ENCODE measurements at places on chromosomes 6 and 20.

DNA sequence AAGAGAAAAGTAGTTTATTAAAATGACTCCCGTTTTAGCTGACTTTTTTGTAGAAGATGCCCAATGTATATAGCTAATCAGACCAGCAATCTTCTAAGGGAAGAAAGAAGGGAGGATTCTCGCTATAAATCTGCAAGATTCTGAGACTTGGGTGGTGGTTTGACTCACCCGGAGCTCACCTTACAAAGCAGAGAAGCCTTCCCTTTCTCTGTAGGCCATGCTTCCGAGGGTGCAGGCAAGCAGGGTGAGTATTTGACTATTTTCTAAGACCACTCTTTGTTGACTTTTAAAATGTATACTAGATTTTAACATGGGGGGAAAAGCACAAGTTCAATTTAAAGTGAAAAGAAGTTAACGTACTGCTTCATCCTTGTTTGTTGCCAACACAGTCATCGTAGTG, 2.7 kb downstream of the OLIG3 start:
- DNase-seq = no peak

GRCh38 chr6:51934098-51934497, 153.3 kb downstream of the PKHD1 start:
- no peak for DNase-seq

- no peak for DNase-seq
These were observed 131.8 kb upstream of the MLN start for GRCh38 chr6:33935439-33936080.

GRCh38 chr6:5665173-5665572, 341.6 kb downstream of the NRN1 start:
- DNase-seq = no peak

DNA sequence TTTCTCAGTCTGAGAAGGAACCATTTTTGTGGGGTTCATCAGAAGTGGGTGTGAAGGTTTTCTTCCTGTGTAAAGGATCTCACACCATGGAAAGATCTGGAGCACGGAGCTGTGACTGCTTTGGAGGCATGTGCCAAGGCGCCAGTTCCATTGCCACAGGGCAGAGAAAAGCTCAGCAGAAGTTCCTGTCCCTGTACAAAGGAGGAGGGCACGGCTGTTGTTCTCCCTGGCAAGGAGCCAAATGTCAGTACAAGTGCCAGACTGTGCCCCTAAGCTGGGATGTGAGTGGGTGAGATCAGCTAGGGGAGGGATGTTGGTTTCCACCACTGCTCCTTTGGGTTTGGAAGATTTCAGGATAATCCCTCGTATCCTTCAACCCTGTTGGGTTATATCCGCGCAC, 117.3 kb downstream of the CRYBG1 start:
- DNase-seq = no peak
